ENCODE measurements at places on chromosomes 1 and 21.

DNA sequence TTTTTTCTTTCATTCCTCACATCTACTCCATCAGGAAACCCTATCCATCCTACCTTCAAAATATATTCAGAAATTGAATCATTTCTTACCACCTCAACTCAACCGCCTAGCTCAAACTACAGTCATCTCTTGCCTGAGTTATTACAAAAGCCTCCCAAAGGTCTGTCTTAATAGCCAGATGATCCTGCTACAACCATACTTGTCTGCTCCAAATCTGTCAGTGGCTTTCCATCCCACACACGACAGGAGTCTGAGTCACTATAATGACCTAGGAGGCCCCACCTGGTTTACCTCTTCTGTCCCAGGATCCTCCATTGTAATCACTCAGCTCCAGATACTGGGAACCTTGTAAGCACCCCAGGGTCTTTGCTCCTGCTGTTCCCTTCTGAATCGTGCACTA, 37.1 kb upstream of the IL12RB2 start:
- H3K4me3 ChIP-seq, result no peak overlapping the region
- H3K27me3 ChIP-seq, result peaks cover 2% of the 10 kb centered on the region
- no peak overlapping the region for H3K27ac ChIP-seq
- H3K36me3 ChIP-seq, result no peaks in the 10 kb centered on the region

- H3K4me1 ChIP-seq, result peaks cover 33% of the 10 kb centered on the region
- H3K4me3 ChIP-seq, result no peak overlapping the region
- no peaks in the 10 kb centered on the region for H3K27me3 ChIP-seq
- no peak for DNase-seq
- no peaks in the 10 kb centered on the region for H3K36me3 ChIP-seq
Measured at GRCh38 chr1:245933431-245934045, 573.5 kb downstream of the SMYD3 start.

GRCh38 chr1:56675763-56676162, 30.6 kb downstream of the PRKAA2 start:
- no peaks in the 10 kb centered on the region for H3K27me3 ChIP-seq
- peaks cover 15% of the 10 kb centered on the region for H3K36me3 ChIP-seq
- no peak for DNase-seq
- H3K27ac ChIP-seq, result no peak overlapping the region
- H3K4me1 ChIP-seq, result no peaks in the 10 kb centered on the region

DNA sequence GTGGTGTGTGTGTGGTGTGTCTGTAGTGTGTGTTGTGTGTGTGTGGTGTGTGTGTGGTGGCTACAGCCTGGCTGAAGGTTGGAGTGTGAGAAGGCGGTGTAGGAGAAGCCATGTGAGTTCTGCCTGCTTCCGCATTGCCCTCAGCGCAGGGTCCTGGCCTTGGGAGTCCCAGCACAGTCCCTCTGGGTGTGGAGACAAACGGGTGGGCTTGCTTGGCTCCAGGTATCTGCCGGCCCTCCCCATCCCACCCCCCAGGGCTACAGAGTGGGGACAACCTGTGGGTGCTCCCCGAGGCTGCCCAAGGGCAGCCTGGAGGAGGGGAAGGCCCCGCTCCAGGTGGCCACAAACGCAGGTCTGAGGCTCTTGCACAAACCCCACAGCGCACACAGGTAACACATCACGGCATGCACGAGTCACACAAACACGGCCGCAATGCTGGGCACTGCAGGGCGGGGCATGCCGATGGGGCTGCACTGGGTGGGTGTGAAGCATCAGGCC, 31.7 kb upstream of the ADARB1 start:
- H3K27me3 ChIP-seq, result peaks cover 3% of the 10 kb centered on the region
- no peaks in the 10 kb centered on the region for H3K36me3 ChIP-seq
- H3K4me1 ChIP-seq, result peaks cover 5% of the 10 kb centered on the region
- H3K27ac ChIP-seq, result no peak overlapping the region

DNA sequence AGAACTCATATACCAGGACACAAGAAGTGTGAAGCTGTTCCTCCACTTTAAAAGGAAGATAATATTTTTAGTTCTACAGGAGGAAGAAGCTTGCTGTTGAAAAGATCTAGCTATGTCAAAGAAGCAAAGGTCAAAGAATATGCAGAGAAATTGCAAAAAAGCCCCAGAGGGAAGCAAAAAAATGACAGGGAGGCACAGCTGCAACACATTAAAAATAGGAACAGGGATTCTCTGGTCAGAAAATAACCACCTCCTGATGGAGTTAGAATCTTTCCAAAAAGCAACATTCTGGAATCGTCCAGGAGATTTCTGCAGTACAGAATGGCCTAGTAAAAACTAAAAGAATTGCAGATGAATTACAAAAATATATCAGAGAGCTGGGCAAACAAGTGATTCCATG, 238.9 kb upstream of the PRMT6 start:
- no peaks in the 10 kb centered on the region for H3K27me3 ChIP-seq
- H3K4me3 ChIP-seq, result no peak overlapping the region
- no peaks in the 10 kb centered on the region for H3K4me1 ChIP-seq

DNA sequence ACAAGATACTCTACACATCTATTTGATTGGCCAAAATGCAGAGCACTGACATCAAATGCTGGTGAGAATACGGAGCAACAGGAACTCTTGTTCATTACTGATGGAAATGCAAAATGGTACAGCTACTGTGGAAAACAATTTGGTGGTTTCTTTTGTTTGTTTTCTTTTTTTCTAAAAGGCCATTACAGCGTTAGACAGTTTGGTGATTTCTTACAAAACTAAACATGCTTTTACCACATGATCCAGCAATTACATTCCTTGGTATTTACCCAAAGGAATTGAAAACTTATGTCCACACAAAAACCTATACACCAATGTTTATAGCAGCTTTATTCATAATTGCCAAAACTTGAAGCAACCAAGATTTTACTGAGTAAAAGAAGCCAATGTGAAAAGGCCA, 66.4 kb upstream of the FBXO28 start:
- no peak overlapping the region for H3K4me3 ChIP-seq
- H3K4me1 ChIP-seq, result no peaks in the 10 kb centered on the region
- DNase-seq, result no peak

DNA sequence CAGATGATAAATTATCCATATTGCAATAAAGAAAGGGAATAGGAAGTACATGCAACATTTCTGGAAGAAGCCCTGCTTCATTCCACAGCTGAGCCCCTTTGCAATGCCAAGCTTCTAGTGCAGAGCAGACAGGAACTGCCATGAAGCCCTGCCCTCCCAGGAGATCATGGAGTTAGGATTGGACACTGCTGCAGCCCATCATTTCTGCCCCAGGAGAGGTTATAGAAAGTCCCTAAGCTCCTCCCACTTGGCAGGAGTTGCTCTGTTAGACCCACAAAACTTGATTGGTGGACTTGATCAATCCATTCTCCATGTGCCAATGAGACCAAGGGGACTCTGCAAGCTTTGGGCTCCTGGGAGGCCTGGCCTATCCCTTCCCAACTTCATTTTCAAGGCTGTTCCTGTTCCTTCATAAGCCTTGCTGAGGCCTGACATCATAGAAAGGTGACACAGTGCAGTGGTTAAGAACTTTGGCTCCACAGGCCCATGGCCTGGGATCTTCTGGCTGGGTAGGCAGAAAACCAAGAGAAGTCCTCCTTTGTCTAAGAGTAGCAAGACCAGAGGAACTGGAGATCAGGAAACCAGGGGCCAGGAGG, 1.3 kb upstream of the LAPTM5 start:
- no peaks in the 10 kb centered on the region for H3K36me3 ChIP-seq
- no peak for DNase-seq
- H3K27me3 ChIP-seq, result no peaks in the 10 kb centered on the region

DNA sequence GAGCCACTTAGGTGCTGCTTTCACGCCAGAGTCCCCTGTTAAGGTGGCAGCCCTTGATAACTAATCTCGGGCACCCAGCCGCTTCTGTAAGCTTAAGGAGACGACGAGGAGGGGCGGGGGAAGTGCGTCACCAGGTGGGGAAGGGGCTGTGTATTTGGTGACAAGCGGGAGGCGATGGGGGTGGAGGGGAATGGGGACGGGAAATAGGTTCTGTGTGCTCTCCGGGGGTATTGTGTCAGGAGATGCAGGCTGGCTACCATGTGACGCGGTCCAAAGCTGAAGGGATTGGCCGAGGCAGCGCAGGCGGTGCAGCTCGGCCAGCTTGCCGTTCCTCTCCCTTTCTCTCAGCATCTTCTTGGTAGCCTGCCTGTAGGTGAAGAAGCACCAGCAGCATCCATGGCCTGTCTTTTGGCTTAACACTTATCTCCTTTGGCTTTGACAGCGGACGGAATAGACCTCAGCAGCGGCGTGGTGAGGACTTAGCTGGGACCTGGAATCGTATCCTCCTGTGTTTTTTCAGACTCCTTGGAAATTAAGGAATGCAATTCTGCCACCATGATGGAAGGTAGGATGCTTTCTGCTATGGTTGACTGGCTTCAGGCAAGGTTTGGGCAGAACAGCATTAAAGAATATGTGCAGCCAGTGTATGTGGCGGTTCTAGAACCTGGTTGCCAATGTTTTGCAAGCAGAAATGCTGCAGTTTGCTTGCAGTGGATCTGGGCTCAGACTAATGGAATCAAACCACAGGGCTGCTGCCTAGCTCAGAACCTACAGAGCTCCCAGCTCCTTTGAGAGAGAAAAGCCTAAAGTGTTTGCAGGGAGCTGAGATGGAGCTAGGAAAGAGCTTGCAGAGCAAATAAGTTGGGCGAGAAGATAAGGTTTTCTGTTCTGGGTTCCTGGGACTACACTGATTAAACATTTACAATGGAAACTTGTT, at the start of gene SGIP1:
Gene SGIP1, plus strand, starts transcription at position 350 of the 937 bp plus-strand sequence. Its CDS starts 206 bp downstream, at position 556.
- peaks cover 20% of the 10 kb centered on the region for H3K4me1 ChIP-seq
- H3K4me3 ChIP-seq, result peak within 1 kb of the TSS; percentile 86
- peaks cover 19% of the 10 kb centered on the region for H3K27me3 ChIP-seq
- H3K27ac ChIP-seq, result peak within 1 kb of the TSS; percentile 47
- H3K36me3 ChIP-seq, result no peaks in the 10 kb centered on the region

DNA sequence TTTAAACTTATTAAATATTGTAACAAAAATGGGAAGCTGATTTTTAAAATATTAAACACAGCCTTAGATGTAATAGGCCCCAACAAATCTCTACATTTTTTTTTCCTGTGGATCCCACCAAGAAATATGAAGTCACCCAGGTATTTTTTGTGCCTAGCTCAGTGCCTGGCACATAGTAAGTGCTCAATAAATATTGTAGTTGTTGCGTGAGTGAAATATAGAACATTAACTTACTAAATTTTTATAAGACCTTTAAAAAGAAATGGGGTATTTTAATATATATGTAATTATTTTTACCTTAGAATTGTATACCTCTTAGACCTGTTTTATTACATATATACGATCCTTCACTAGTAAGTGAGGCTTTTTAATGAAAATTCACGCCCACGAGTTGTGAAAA, 569 bp upstream of the DNAH14 start:
- no peaks in the 10 kb centered on the region for H3K4me1 ChIP-seq
- peak overlapping the region; percentile 83 for H3K27ac ChIP-seq
- no peaks in the 10 kb centered on the region for H3K27me3 ChIP-seq
- DNase-seq, result no peak

DNA sequence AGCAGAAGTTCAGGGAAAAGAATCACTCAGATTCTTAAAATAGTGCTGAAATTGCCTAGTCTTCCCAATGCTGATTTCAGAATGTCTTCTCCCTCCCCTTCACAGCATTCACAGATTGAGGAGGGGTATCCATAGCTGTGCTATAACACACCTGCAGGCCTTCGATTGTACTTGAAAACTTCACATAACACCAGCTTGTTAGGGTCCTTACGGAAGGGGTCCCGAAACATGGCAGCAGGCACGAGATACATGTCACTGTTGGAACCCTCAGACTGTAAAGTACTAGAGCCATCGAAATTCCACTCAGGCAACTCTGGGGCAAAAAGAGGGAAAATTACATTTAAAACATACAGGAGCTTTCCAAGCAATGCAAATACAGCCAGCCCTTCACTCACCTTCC, 4.6 kb downstream of the GLUL start:
- no peak for DNase-seq
- H3K4me1 ChIP-seq, result peaks cover 20% of the 10 kb centered on the region
- H3K36me3 ChIP-seq, result peaks cover 52% of the 10 kb centered on the region
- H3K27ac ChIP-seq, result no peak overlapping the region

DNA sequence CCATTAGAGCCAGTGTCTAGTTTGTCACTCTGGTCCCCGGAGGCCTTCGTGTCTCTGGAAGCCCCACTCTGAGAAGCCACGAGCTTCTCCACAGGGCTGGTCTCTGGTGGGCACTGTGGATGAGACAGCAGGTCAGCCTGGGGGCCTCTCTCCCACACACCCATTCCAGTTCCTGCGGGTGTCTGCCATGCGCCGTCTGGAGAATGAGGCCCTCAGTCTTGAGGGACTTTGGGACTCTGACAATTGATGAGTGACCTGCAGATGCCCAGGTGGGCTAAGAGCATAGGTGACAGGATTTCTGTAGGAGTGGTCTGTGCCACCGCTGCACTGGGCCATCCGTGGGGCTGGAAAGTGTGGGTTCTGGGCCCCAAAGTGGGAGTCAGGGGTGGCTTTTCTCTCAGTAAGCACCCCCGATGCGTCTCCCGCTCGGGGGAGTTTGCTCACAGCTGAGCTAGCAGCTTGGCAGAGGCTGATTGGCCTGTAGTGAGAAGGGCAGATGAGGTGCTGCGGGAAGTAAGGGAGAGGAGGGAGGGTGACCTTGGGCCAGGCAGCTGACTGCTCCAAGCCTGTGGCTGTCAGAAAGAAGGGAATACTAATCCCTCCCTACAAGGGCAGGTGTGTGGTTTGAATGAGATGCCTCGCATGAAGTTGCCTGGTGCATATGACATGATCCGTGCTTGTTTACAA, 26.4 kb downstream of the LHX4 start:
- H3K4me3 ChIP-seq, result no peak overlapping the region
- H3K27me3 ChIP-seq, result peaks cover 48% of the 10 kb centered on the region

- H3K27me3 ChIP-seq, result no peaks in the 10 kb centered on the region
- peaks cover 8% of the 10 kb centered on the region for H3K4me1 ChIP-seq
- H3K27ac ChIP-seq, result no peak overlapping the region
- H3K36me3 ChIP-seq, result peaks cover 6% of the 10 kb centered on the region
- DNase-seq, result no peak
Measured at GRCh38 chr1:59179673-59180072, 117.2 kb upstream of the FGGY start.

DNA sequence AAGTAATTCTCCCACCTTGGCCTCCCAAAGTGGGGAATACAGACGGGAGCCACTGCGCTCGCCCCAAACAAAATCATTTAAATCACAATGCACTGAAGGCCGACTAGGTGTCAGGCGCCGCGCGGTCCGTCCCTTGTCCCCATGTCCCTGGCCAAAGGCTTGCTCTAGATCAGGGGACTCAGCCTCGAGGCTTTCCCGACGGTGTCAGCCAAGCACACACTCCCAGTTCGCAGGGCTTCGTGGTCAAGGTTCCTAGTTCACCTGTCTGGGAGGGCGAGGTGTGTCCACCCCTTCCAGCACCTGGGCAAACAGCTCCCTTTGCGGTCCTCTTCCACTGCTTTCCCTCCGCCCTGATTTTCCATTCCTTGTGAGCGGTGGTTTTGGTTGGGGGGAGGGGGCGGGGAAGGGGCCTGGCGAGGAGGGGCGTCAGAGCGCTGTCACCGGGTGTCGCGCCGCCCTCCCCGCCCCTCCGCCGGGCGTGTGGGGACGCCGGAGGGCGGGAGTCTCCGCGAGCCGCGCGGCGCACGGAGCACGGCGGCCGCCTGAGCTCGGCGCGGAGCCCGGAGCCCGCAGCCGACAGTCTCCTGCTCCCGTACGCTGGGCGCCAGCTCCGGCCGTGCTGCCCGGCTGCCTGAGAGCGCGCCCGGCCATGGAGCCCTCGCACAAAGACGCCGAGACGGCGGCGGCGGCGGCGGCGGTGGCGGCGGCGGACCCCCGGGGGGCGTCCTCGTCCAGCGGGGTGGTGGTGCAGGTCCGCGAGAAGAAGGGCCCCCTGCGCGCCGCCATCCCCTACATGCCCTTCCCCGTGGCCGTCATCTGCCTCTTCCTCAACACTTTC, at the start of gene STUM:
Gene STUM, plus strand, starts transcription at position 509 of the 838 bp plus-strand sequence. Its CDS starts 141 bp downstream, at position 650.
- peaks cover 27% of the 10 kb centered on the region for H3K4me1 ChIP-seq
- peak; percentile 63 for DNase-seq
- no peaks in the 10 kb centered on the region for H3K36me3 ChIP-seq

GRCh38 chr1:147236959-147237791, 5.3 kb upstream of the CHD1L start:
- H3K36me3 ChIP-seq, result no peaks in the 10 kb centered on the region
- peaks cover 16% of the 10 kb centered on the region for H3K4me1 ChIP-seq
- no peak for DNase-seq
- H3K27ac ChIP-seq, result no peak overlapping the region
